ENCODE measurements at places on chromosomes 12 and 14.

DNA sequence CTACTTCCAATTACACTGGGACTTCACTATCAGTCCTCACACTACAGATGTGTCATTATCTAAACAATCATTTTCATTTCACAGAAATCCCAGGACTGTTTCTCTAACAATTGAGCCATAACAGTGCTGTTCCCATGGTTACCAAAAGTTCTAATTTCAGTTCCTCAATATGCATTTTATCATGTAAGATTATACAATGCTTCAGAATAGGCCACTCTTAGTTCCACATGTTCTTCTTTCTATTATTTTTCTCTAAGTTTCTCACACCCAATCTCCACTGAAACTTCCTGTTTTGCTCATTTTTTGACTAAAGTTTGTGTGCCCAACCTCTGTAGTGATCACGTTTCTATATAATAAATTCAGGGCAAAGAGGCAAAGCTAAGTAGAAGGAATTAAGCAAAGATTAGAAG, 185.8 kb downstream of the DUSP6 start:
- DNase-seq: no peak

GRCh38 chr14:94485944-94486841, 10.2 kb upstream of the SERPINA9 start:
- DNase-seq: no peak

DNA sequence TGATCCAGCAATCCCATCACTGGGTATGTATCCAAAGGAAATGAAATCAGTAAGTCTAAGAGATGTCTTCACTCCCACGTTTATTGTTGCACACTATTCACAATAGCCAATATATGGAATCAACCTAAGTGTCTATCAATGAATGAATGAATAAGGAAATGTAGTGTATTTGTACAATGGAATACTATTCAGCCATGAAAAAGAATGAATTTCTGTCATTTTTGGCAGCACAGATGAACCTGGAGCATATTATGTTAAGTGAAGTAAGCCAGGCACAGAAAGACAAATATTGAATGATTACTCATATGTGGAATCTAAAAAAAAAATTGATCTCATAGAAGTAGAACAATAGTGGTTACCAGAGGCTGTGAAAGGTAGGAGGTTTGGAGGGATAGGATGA, 30.6 kb upstream of the RFX4 start:
- DNase-seq: no peak

DNA sequence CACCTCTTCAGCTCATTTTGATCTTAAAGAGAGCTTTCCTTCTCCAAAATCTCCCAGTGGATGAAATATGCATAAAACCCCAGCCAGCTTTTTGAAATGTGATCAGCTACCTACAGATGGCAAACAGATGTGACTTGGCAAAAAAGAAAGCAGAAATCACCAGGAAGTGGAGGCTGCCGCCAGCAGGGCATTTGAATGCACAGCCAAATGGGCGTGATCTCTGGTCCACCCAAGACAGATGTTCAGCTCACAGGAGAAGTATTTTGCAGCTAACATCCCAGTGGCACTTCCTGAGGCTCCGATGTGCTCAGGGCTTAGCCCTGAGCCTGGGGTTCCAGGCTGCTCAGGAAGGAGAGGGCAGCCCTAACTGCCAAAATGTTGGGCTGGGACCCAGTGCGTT, 78.3 kb downstream of the LGMN start:
- DNase-seq: no peak

- DNase-seq: no peak
Observed at GRCh38 chr12:128637642-128638606, 185.8 kb downstream of the SLC15A4 start.

DNA sequence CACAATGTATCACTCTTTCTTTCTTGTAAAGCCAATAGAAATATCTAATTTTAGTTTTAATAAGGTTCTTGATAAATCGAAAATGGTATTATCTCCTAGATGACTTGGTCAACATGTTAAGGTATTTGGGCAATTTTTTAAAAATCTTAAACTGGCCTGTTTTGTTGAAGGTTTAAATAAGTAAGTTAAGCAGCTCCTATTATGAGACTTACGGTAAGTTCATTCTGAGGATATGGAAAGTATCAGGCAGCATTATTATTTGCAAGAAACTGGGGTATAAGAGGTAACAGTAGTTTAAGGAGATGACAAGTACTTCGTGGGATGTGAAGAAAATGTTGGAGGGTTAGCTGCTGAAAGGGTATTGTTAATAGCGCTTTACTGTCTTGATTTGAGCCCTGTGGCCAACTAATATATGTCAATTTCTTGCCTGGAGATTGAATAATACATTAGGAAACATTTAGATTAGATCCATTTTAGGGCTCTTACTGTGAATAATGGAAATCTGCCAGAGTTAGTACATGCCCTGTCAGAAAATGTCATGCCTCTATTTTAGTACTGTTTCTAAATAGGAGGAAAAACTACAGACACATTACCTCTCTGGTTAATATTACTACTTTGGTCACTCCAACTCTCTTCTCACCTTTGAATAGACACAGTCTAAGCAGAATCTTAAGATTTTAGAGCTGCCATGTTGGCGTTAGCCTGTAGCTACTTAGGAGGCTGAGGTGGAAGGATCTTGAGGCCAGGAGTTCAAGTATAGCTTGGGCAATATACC, 5.0 kb downstream of the STRAP start:
- no peak for DNase-seq

GRCh38 chr14:26974965-26975364, 377.1 kb upstream of the NOVA1 start:
- no peak for DNase-seq

GRCh38 chr12:46558677-46559076, 186.1 kb upstream of the SLC38A2 start:
- no peak for DNase-seq

DNA sequence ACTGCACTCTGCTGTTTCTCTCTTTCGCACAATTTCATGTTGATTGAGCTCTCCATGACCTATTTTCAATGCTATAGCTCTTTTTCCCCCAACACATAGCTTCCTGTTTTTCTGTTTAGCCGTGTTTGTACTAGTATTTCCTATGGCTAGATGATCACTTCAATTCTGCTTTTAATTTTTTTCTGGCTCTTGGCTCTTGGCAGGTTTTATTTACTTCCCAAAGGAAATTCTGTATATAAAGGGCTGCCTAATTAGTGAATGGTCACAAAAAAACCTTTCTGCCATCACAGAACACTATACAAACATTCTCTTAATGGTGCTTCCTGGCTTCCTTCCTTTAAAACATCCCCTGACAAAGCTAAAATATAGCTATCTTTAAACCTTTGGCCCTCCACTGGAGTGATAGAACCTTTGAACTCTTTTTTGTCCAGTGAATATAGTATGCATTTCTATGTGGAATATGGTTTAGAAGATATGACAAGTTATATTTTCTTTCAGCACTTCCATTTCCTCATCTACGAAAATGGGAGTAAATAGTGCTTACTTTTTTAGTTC, 88.2 kb downstream of the RASSF9 start:
- no peak for DNase-seq

GRCh38 chr14:70753518-70753953, 55.8 kb downstream of the MAP3K9 start:
- DNase-seq: no peak

- no peak for DNase-seq
Observed at GRCh38 chr12:48045061-48045846, 41.0 kb upstream of the COL2A1 start.

DNA sequence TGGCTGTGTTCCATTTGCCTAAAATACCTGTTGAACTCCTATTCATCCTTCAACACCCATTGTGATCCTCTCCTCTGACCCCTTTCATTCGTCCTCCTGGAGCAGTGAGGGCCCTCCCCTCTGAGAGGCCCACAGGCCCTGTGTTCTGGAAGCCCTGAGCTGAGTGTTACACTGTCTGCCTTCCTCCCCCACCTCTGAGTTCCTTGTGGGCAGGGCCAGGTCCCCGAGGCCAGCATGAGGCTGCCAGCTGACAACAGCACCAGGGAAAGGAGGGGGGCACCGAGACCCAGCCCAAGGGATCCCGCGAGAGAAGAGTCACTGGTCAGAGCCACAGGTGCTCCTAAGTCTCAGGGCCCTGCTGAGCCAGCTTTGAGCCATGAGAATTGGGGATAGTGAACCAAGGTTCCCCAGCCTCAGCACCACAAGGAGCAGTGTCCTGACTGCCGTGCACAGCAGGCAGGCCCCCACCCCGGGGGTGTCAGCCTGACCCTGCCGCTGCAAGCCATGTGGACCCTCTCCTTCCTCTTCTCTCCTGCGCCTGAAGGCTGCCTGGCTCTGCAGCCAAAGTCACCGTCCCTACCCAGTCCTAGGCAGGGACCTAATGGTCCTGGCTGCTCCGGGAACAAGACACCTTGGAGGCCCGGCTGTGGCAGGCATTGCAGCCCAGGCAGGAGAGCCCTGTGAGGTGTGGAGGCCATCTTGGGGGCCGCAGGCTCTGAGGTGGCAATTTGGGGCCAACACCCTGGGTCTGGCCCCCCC, 52.5 kb downstream of the BEGAIN start:
- no peak for DNase-seq

GRCh38 chr12:31491841-31492598, 98.9 kb downstream of the DENND5B start:
- no peak for DNase-seq

DNA sequence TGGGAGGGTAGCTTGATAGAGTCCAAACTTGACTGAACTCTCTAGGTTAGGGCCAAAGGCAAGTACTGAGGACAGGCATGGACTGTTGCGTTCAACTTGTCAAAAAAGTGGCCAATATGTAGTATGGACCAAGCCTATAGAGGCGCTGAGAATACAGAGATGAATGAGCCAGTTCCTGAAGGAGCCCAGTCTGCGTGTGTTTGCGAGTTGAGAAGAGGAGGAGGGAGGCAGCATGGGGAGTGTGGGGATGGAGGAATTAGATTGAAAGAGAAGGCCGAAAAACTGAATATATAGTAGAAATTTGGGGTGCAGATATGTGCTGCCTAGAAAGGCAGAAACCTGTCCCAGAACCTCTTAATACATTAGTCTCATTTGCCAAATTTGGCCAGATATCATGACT, 412.4 kb downstream of the PCNX1 start:
- no peak for DNase-seq

DNA sequence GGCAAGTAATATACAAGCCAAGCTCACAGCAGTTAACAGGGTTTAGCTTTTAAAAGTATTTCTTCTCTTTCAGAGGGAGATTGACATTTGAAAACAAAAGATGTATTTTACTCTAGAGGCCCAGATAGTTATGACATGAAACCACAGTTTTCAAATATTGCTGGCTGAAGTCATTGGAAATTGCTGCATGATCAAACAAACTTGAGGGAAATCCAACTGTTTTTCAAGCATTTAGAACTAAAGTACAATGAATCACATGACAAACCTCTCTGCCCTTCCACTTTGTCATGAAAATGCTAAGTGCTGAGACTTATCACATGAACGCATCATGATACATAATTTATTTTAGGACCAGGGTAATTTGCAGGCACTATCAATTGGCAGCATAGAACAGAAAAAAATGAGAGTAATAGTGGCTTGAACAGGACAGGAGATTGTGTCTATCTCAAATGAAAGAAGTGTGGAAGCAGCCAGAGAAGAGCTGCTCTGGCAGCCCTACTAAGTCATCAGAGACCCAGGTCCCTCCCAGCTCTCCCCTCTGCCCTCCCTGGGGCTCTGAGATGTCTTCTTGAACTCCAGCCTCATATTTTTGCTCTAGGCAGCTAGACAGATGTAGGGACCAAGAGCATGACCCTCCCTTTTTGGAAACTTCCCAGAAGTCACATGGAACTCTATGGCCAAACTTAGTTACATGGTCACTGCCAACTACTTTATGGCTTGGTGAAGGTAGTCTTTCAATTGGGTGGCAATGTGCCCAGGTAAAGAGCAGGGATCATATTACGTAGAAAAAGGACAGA, 90.1 kb upstream of the PELI2 start:
- DNase-seq: no peak

DNA sequence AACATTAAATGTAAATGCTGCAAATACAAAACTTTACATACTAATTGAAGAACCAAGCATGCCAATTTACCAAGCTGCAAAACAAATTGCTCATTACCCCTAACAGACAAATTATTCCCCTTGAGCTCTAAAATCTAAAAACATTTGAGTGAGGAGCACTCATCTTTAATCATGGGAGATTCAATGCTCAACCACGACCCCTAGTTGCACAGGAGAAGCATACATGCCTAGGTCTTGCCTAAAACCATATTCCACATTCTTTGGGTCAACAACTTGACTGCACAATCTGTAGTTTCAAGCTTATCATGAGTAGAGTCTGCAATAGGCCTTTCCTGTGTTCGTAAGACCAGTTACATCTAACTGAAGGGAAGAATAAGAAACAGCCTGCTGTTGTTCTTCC, 69.7 kb downstream of the MGAT4C start:
- DNase-seq: no peak

- no peak for DNase-seq
Observed at GRCh38 chr14:91744068-91744480, 12.2 kb upstream of the CATSPERB start.

DNA sequence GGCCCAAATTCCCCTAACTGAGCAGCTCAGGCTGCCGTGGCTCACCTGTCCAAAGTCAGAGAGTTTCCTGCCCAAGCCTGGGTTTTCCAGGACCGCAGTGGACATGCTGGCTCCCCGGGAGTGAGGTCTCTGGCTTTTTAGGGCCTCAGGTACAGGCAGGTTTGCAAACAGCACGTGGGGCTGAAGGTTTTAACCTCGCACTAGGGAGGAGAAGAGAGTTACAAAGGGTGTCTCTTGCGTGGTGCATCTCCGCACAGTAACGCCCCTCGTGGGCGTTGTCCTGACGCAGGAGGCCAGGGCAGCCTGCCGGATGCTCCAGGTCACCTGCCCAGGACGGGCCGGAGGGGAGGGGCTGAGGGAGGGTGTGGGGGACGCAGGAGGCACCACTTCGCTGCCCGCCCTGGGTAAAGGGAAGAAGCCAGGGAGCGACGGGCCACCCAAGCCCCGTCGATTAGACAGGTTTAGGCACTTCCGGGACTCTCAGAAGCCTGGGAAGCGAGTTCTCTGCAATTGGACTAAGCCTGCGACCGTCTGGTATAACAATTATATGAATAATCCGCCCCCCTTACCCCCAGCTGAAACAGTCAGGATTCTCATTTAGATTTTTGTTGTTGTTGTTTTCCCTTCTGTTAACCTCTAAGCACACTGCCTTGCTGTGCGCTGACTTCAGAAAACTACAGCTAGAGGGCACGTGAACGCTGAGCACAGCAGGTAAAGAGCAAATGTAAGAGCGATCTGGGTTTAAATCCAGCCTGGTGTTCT, at the start of gene PAH:
PAH (minus strand) TSS at position 219 of the 762 bp plus-strand sequence; CDS start at position 105, 114 bp downstream.
- no peak for DNase-seq

- DNase-seq: no peak
Observed at GRCh38 chr12:4117386-4118016, 156.1 kb upstream of the CCND2 start.

DNA sequence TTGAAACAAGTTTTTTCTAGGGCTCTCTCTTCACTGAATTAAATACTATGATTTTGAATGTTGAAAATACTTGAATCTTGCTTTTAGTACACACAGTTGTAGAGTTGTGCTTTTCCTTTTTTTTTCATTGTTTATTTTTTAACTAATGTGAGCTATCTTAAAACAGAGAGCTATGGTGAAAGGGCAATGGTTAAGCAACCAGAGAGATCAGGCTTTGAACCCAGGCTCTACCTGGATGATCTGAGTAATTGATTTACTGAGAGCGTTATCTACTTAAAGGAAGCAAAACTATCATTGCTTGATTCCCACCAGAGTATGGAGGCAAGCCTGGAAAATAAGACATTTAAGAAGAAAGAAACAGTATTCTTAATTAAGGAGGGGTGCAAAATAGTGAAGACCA, 138.6 kb downstream of the DUSP6 start:
- no peak for DNase-seq

- DNase-seq: peak; percentile 29
Observed at GRCh38 chr12:41189395-41190251, 1.5 kb downstream of the PDZRN4 start.

Data from C1 segment of cervical spinal cord (tissue), 14 donors.